ENCODE measurements at places on chromosomes 2 and 18.

GRCh38 chr2:197707316-197708213 is 2.4 kb downstream of the MARS2 start:
- H3K27ac ChIP-seq: no peak overlapping the region
- no peak for DNase-seq
- peaks cover 53% of the 10 kb centered on the region for H3K4me1 ChIP-seq
- peak overlapping the region; percentile 90 for H3K4me3 ChIP-seq

GRCh38 chr2:85733121-85733960 is 20.4 kb upstream of the ATOH8 start:
- DNase-seq: no peak
- H3K36me3 ChIP-seq: peaks cover 2% of the 10 kb centered on the region
- H3K4me3 ChIP-seq: no peak overlapping the region
- no peaks in the 10 kb centered on the region for H3K4me1 ChIP-seq
- no peak overlapping the region for H3K27ac ChIP-seq

DNA sequence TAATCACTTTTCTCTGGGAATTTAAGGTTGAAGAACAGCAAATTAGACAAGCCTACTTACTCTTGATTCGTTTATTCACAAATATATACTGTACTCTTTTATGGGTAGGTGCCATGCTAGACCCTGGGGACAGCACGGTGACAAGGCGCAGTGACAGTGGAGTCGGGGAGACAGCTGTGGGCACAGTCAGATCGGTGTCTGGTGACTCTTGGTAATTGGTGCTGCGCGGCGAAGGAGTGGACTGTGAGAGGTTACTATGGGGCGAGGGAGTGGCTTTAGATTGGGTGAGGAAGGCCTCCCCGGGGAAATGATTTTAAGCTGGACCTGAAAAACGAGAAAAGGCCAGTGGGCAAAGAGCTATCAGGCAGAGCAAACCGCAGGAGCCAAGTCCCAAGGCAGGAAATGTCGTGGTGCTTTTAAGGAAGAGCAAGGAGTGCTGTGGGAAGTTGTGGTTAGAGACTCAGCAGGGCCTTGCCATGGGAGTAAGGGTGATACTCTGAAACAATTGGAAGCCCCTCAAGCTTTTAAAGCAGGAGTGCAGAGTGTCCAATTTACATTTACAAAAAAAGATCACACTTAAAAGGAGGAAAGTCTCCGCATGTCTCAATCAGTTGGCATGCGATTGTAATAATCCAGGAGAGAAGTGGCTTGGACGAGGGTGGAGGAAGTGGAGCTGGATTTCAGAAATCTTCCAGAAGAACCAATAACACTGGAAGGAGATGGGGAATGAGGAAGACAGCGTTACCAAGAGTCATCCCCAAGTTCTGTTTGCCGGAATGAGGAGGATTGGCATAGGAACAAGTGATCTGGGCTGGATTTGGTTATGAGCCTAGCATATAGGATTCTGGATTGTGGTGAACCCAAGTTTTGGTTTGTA is 36.1 kb upstream of the TXNDC2 start:
- no peak for DNase-seq
- no peaks in the 10 kb centered on the region for H3K36me3 ChIP-seq
- no peaks in the 10 kb centered on the region for H3K4me1 ChIP-seq
- no peak overlapping the region for H3K27ac ChIP-seq
- H3K4me3 ChIP-seq: no peak overlapping the region

GRCh38 chr2:106886916-106887758 is 1.2 kb upstream of the ST6GAL2 start:
- no peaks in the 10 kb centered on the region for H3K36me3 ChIP-seq
- H3K4me3 ChIP-seq: no peak overlapping the region
- no peak overlapping the region for H3K27ac ChIP-seq
- H3K4me1 ChIP-seq: no peaks in the 10 kb centered on the region

- H3K4me3 ChIP-seq: no peak overlapping the region
- no peak overlapping the region for H3K27ac ChIP-seq
- peaks cover 9% of the 10 kb centered on the region for H3K36me3 ChIP-seq
- H3K27me3 ChIP-seq: no peaks in the 10 kb centered on the region
- no peak for DNase-seq
Measured at GRCh38 chr2:241981076-241981700, 111.7 kb downstream of the RTP5 start.

GRCh38 chr2:119679526-119679837 is 481 bp downstream of the TMEM177 start:
- H3K4me1 ChIP-seq: peaks cover 36% of the 10 kb centered on the region
- H3K36me3 ChIP-seq: peaks cover 16% of the 10 kb centered on the region
- H3K27ac ChIP-seq: peak overlapping the region; percentile 98
- H3K27me3 ChIP-seq: no peaks in the 10 kb centered on the region

DNA sequence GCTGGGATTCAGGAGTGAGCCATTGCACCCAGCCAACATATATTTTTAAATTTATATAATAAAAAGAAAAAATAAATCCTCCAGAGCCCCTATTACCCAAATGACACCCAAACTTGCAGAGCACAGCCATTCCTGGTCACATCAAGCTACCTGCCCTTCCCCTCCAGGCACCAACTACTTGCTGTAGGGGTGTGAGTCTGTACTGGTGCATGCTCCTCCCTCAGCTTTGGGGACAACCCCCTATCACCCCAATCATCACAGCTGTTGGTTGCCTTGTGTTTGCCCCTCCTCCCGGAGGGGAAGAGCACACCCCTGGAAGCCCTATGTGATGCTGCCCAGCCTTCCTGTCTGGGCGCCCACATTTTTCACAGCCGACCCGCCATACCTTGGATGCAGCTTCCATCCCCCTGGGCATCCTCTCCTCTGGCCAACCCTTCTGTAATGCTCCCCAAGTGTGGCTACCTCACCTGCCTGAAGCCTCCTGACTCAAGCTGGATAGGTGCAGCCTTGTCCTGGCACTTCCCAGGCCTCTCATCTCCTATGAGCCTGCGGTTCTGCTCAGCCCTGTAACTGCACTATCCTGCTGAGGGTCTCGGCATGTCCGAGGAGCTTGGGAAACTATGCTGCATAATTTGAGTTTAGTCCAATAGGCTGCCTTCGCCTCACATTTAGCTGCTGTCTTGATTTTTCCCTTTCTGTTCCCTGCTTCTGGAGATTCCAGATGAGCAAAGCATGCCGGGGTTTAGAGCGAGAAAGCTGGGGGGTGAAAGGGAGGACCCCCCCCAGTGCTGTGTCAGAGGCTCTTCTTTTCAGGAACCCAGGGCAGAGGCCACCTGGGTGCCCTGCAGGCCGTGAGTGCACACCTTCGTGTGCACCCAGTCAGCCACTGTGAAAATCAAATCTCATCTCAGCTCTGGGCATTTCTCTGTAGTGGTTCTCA is 27.2 kb downstream of the CHST10 start:
- no peak for DNase-seq
- no peak overlapping the region for H3K27ac ChIP-seq
- no peaks in the 10 kb centered on the region for H3K27me3 ChIP-seq
- peaks cover 2% of the 10 kb centered on the region for H3K36me3 ChIP-seq
- no peaks in the 10 kb centered on the region for H3K4me1 ChIP-seq

- no peaks in the 10 kb centered on the region for H3K4me1 ChIP-seq
- peaks cover 34% of the 10 kb centered on the region for H3K36me3 ChIP-seq
- H3K4me3 ChIP-seq: no peak overlapping the region
- H3K27ac ChIP-seq: no peak overlapping the region
- H3K27me3 ChIP-seq: no peaks in the 10 kb centered on the region
Measured at GRCh38 chr2:151478011-151478410, 68.3 kb downstream of the RIF1 start.

- DNase-seq: no peak
- H3K4me3 ChIP-seq: no peak overlapping the region
- H3K27ac ChIP-seq: no peak overlapping the region
- no peaks in the 10 kb centered on the region for H3K4me1 ChIP-seq
Measured at GRCh38 chr2:82412021-82412420, 2047.1 kb downstream of the SUCLG1 start.

GRCh38 chr2:230875347-230876315 is 10.9 kb downstream of the ITM2C start:
- no peak overlapping the region for H3K27ac ChIP-seq
- DNase-seq: no peak
- H3K36me3 ChIP-seq: peaks cover 13% of the 10 kb centered on the region
- no peak overlapping the region for H3K4me3 ChIP-seq

GRCh38 chr2:10457846-10458598 is 9.9 kb upstream of the ODC1 start:
- H3K27ac ChIP-seq: no peak overlapping the region
- H3K36me3 ChIP-seq: no peaks in the 10 kb centered on the region
- H3K27me3 ChIP-seq: peaks cover 19% of the 10 kb centered on the region

DNA sequence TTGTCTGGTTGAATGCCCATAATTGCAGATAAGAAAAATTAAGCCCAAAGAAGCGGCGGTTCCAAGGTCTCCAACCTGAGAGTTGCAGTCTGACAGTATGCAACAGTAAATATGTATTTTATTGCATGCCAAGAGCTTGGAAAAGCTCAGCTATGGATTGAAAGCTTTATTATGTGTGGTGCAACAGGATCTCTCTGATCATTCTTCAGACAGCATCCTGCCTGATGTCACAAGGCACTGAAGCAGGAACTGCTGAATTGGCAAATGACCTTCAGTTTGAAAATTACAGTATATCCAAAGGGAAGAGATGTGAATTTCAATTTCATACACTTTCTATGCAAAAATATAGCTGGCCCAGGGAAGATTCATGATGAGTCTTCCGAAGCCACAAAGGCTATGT is 42.5 kb downstream of the DOCK10 start:
- no peaks in the 10 kb centered on the region for H3K27me3 ChIP-seq
- peaks cover 7% of the 10 kb centered on the region for H3K36me3 ChIP-seq
- no peak overlapping the region for H3K27ac ChIP-seq
- DNase-seq: no peak

DNA sequence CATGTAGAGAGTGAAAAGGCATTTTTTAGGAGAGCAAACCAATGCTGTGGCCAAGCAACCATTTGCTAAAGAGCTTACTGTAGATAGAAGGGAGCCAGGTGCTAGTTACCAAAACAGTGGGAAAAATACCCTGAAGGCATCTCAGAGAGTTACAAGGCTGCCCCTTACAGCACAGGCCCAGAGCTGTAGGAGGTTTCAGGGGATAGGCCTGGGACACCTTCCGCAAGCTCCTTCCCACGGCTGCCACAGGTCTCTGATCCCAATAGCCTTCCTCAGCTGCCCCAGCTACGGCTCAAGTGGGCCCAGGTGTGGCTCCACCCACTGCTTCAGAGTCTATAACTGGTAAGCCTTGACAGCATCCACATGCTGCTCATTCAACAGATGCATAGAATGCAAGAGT is 18.2 kb upstream of the PPM1B start:
- DNase-seq: no peak
- no peak overlapping the region for H3K4me3 ChIP-seq
- H3K36me3 ChIP-seq: no peaks in the 10 kb centered on the region
- H3K4me1 ChIP-seq: no peaks in the 10 kb centered on the region
- no peak overlapping the region for H3K27ac ChIP-seq

GRCh38 chr2:98917031-98917471 is 19.0 kb downstream of the CRACDL start:
- no peak overlapping the region for H3K27ac ChIP-seq
- peaks cover 83% of the 10 kb centered on the region for H3K27me3 ChIP-seq
- H3K4me1 ChIP-seq: peaks cover 14% of the 10 kb centered on the region
- DNase-seq: no peak
- H3K36me3 ChIP-seq: no peaks in the 10 kb centered on the region

- no peaks in the 10 kb centered on the region for H3K4me1 ChIP-seq
- H3K4me3 ChIP-seq: no peak overlapping the region
- no peaks in the 10 kb centered on the region for H3K27me3 ChIP-seq
- no peak overlapping the region for H3K27ac ChIP-seq
- no peaks in the 10 kb centered on the region for H3K36me3 ChIP-seq
Measured at GRCh38 chr2:4499316-4500030, 796.1 kb downstream of the DCDC2C start.

GRCh38 chr18:30248056-30248455 is 794.5 kb downstream of the DSC3 start:
- no peak overlapping the region for H3K27ac ChIP-seq
- no peak for DNase-seq
- no peak overlapping the region for H3K4me3 ChIP-seq
- no peaks in the 10 kb centered on the region for H3K27me3 ChIP-seq

DNA sequence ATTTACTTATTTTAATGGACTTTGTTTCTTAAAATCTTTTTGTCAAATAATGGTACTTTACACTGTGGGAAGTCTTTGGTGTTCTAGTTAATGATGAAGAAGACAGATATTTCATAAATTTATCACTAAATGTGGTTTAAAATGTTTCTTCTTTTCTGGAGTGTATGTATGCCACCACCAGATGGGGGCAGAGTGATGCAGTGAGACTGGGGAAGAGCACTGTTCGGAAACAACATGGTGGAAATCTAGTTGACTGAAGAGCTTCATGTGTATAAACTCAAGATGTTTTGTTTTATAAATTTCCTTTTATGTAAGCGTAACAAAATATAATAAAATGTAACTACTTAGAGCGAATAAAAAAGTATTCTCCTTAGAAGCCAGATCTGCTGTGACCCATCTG is 195.1 kb downstream of the KCNE4 start:
- H3K27ac ChIP-seq: no peak overlapping the region
- H3K27me3 ChIP-seq: no peaks in the 10 kb centered on the region
- no peak overlapping the region for H3K4me3 ChIP-seq
- no peaks in the 10 kb centered on the region for H3K36me3 ChIP-seq
- H3K4me1 ChIP-seq: no peaks in the 10 kb centered on the region
- no peak for DNase-seq

DNA sequence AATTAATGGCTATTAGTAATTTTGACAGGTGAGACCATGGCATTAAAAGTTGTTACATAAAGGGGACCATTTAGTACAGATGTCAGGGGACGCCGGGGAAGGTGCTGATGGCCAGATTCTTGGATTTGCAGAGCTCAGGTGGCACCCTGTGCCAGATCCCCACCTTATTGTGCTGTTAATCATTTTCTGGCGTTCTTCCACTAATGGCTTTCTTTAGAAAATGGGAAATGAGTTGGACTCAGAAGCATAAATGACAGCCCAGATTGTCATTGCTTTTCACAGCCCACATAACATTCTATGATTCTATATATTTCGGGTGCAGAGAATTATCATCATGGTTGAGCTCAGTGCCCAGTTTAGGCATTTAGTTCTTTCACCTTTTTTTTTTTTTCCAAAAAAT is 257.2 kb upstream of the TCF4 start:
- no peaks in the 10 kb centered on the region for H3K36me3 ChIP-seq
- no peaks in the 10 kb centered on the region for H3K27me3 ChIP-seq
- no peak overlapping the region for H3K4me3 ChIP-seq

DNA sequence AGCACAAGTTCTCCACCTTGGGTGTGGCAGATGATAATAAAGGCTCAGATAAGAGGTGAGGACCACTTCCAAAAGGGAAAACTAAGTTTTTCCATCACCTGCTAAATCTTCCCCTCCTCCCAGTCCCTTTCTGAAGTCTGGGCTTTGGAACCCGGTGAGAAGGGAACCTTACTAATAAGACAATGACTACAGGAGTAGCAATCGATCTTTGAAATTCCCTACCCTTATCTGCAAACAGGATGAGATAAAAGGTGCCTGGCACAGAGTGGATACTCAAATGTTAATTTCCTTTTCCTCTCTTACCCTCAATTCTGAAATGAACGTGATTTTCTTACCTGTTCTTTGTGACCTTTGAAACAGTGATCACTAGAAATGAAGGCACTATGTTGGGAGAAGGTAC is 69.7 kb upstream of the NARS1 start:
- H3K36me3 ChIP-seq: peaks cover 2% of the 10 kb centered on the region
- H3K27ac ChIP-seq: no peak overlapping the region
- no peak for DNase-seq
- peaks cover 30% of the 10 kb centered on the region for H3K4me1 ChIP-seq
- no peak overlapping the region for H3K4me3 ChIP-seq

- H3K27me3 ChIP-seq: no peaks in the 10 kb centered on the region
- peaks cover 2% of the 10 kb centered on the region for H3K36me3 ChIP-seq
- no peak for DNase-seq
- H3K27ac ChIP-seq: no peak overlapping the region
- no peaks in the 10 kb centered on the region for H3K4me1 ChIP-seq
Measured at GRCh38 chr2:165857876-165858275, 63.8 kb upstream of the GALNT3 start.

GRCh38 chr2:219562049-219563020 is 9.0 kb downstream of the OBSL1 start:
- H3K4me3 ChIP-seq: no peak overlapping the region
- H3K27me3 ChIP-seq: peaks cover 84% of the 10 kb centered on the region
- no peaks in the 10 kb centered on the region for H3K4me1 ChIP-seq
- DNase-seq: no peak
- H3K36me3 ChIP-seq: peaks cover 3% of the 10 kb centered on the region

All from central memory CD8-positive, alpha-beta T cell (primary cell).